ENCODE measurements at places on chromosomes 6 and 20.

DNA sequence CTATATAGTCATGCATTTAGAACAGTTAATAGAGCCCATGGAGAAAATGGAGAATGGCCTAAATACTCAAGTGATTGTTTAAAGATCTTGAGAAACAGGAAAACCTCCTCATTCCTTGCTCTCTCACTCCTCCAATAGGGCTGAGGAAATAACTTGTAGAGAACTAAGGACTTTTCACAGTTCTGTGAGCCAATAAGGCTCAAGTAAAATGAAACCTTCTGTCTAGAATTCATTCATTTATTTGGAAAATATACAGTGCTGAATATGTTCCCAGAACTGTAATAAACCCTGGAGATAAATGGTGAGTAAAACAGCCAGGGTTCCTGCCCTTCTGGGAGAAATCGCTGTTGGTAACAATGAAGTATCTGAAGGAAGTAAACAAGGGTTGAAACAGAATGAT is 35.3 kb downstream of the ELOVL2 start:
- peak; percentile 56 for DNase-seq

GRCh38 chr6:125793863-125794262 is 3.1 kb downstream of the NCOA7 start:
- DNase-seq = peak; percentile 42

DNA sequence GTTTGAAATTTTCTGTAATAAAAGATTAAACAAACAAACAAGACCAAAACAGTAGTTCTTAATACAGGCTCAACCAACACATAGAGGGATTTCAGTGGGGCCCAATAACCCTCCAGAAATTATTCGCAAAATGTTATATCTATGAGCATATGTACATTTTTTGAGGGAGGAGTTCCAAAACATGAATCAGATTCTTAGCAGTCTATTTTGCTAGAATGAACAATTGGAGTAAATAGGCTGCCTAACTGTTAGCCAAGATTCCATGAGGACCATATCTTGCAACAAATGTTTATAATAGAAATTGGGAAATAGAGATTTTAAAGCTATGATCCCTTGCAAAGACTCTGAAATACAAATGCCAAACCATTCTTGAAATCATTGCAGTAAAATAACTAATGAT is 186.3 kb downstream of the AKAP7 start:
- peak; percentile 5 for DNase-seq

DNA sequence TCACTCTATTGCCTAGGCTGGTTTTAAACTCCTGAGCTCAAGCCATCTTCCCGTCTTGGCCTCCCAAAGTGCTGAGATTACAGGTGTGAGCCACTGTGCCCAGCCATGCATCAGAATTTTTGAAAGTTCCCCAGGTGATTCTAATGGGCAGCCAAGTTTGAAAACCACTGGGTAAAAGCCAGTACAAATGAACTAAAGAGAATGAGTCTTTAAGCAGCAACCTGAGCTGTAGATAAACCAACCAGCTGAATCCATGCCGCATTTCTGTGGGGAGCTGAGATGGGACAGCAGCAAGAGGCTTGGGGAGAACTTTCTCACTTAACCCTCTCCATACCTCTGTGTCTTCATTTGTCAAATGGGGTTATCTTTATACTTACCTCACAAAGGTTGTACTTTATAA is 67.5 kb downstream of the VEGFA start:
- no peak for DNase-seq

GRCh38 chr6:8982668-8983067 is 547.3 kb upstream of the SLC35B3 start:
- DNase-seq = no peak
